Stimulated activated CD4-positive, alpha-beta T cell treated with anti-CD3 and anti-CD28 coated beads, Interleukin-15, amount 100 ng/mL, for 1 hour (primary cell): ENCODE measurements at places on chromosomes 4 and X.

DNA sequence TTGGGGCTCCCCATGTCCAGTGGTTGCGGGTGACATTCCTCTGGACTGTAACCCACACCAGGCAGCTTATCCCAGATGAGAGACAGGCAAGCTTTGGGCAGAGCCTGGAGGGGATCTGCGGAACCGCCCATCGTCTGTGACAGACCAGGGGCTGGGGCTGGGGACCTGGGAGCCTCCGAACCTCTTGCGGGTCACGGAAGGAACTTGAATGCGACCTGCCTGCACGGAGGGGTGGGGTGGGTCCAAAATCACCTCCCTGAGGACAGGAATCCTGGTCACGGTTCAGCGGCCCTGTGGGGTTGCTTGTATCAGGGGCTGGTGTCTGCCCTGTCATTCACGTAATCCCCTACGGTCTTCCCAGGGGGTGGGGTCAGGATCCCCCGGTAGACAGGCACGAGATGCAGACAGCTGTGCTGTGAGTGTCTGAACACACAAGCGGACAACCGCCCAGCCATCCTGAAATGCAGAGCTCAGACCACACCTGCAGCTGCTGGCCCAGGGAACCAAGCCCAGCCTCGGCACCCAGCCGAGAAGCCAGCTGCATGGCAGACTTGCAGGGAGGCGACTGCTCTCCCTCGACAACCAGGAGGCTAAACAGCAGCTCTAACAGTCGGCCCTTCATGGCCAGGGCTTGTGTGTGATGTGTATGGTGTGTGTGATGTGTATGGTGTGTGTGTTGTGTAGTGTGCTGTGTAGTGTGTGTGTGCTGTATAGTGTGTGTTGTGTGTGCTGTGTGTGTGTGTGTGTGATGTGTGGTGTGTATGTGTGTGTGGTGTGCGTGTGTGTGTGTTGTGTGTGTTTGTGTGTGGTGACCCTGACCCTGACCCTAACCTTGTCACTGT is 105.9 kb upstream of the ADRA2C start:
- DNase-seq, result no peak

DNA sequence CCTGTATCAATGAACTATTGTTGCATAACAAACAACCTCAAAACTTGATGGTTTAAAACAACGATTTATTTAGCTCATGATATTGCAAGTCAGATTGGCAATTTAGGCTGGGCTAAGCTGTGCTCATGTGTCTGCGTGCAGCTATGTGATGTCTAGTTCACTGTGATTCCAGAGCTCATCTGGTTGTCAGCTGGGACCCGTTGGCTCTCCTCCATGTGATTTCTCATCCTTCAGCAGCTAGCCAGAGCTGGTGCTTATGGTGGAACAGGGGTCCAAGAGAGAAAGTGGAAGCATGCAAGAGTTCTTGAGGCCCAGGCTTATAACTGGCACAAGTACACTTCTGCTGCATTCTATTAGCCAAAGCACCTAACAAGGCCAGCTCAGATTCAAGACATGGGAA is 28.8 kb upstream of the TRPC3 start:
- no peak for DNase-seq

- DNase-seq, result no peak
Observed at GRCh38 chr4:153643406-153644383, 40.4 kb upstream of the TLR2 start.

DNA sequence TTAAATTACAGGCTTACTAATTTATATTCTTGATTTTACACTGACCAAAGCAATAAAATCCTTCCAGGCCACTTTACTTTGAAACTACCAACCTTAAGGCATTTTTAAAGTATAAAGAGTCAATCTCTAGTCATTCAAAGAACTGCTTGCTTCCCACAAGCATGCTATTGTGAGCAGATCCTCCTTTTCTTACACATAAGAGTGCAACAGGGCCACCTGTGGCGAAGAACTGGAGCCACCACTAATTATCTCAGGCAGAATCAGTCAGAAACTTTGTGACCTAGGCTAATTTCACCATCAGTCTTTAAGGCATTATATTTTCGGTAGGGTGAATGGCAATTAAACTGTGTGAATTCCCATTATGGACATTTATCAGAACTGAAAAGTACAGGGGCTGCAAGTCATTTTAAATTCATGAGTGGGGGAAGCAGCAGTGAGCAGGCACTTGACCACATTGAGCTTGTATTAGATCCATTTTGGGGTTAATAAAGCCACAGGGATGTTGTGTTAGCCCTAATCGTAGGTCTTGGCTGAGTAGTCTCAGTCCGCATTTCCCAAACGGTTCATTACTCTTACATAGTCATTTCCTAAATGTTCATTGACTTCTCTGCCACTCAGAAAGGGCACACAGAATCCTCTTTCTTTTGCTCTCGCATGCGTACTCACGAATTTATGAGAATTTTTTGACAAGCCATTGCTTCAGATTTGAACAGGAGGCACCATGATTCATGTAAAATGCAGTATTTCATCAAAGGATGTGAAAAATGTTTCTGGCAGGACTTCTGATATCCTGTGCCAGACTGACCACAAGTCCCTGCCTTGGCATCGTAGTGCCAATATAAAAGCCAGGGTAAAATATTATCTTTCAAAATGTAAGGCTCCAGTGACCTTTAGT is 39.8 kb downstream of the NPY2R start:
- DNase-seq, result no peak

- DNase-seq, result no peak
Observed at GRCh38 chrX:124086411-124086810, 124.9 kb downstream of the STAG2 start.

DNA sequence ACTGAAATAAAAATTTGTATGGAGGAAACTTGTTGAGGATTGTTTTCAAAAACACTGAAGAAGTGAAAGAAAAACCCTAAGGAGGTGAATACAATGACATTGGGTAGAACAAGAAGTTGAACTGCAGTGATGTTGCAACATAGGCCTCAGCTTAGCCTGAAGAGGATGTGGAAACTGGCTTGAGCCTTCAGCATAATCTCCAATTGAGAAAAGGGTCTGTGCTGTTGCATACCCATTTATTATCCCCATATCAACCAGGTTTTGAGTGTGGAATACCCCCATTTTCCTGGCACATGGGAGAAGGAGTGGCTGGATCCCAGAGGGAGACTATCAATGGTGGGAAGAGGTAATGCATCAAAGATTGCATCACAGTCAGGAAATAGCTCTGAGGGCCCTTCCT is 695.0 kb upstream of the HS3ST1 start:
- no peak for DNase-seq

- no peak for DNase-seq
Observed at GRCh38 chr4:164575861-164576260, 178.1 kb upstream of the SMIM31 start.

DNA sequence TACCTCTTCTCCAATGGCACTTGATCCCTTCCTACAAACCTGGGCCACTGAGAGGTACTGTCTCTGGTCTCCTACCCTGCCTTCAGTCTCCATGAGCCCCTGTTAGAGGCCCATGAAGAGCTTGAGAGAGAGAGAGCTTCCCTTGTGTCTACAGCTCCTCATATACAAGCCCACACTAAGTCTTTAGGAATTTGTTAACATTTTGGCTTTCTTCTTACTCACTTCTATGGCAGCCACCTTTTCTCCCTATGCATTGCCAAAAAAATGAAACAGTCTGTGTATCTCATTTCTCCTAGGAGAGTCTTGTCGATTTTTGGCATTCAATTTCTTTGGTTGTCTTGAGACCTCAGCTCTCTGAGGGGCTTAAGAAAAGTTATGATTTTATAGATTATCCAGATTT is 90.9 kb upstream of the LNX1 start:
- no peak for DNase-seq

DNA sequence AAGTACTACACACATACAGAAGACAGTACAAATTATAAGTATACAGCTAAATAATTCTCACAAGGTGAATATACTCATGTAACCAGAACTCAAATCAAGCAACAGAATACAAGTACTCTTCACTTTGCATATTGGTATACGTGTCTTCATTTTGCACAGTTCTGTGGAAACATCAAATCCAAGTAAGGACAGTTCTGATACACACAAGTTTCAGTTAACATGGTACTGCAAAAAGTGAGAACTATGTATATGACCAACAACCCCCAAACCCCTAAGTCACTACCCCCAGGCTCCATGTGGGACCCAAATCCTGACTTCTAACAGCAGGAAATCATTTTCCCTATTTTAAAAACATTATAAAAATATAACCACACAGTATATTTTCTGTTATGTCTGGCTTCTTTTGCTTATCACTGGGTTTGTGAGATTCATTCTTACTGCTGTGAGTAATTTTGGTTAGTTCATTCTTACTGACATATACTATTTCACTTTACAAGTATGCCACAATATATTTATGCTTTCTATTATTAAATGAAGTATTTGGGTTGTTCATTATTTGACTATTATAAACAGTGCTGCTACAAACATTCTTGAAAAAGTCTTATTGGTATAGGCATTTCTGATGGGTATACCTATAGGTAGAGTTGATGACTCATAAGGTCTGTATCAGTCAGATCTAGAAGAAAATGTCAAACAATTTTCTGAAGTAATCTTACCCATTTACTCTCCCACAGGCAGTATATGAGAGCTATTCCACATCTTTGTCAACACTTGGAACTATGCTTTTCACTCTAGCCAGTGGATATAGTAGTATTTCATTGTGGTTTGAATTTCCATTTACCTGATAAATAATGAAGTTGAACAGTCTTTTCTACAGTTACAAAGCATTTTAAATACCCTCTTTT is 47.0 kb downstream of the SCLT1 start:
- no peak for DNase-seq

DNA sequence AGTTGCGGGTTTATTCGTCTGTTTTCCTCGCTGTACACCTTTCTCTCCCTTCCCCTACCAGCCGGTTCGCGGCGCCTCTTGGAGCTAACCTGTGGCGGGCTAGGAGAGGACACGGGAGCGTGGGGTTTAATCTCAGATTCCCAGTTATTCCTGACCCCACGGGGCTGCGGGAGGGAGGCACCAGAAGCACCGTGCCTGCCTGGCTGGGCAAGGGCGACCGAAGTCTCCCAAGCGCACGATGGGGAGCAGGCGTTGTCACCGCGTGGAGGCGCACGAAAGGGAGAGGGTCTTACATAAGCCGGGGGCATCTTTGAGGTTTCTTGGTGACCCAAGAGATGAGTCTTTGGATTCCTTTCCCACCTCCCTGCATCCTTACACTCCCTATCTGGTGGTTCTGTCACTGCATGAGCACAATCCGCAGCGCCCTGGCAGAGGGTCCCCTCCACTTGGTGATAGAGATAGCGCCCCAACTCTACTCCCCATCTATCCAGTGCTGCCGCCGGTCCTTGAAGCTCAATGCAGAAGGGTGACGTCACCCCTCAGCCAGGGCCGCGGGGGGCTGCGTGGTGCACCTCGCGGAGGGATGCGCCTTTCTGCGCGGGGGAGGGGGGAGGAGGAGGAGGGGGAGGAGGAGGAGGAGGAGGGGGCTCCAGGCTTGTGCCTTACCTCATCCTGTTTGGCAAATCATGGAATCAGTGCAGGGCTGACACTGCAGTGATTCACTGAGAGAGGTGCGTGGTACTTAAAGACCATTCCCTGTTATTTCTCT is 793 bp downstream of the TSPAN7 start:
- DNase-seq, result no peak

GRCh38 chr4:111781611-111782010 is 363.6 kb upstream of the FAM241A start:
- no peak for DNase-seq

- no peak for DNase-seq
Observed at GRCh38 chrX:370963-371745, 15.6 kb downstream of the PPP2R3B start.
